Spinal cord (tissue), 10 donors: ENCODE measurements at places on chromosomes 2 and 18. TPM values are rescaled to one million over a fixed set of nuclear protein-coding genes. Genes with fewer than 3 reads are reported as not detected.

GRCh38 chr2:195579776-195580555 lies 77.1 kb upstream of the SLC39A10 start:
- DNase-seq = no peak

GRCh38 chr2:4140281-4140970 lies 437.1 kb downstream of the DCDC2C start:
- DNase-seq = peak; percentile 38

GRCh38 chr18:39555496-39555895 lies 1989.9 kb upstream of the CELF4 start:
- DNase-seq = no peak

GRCh38 chr2:174773215-174773614 lies 8.9 kb upstream of the CHRNA1 start:
- no peak for DNase-seq

- DNase-seq = no peak
Observed at GRCh38 chr2:240708457-240708856, 16.8 kb downstream of the AQP12A start.

DNA sequence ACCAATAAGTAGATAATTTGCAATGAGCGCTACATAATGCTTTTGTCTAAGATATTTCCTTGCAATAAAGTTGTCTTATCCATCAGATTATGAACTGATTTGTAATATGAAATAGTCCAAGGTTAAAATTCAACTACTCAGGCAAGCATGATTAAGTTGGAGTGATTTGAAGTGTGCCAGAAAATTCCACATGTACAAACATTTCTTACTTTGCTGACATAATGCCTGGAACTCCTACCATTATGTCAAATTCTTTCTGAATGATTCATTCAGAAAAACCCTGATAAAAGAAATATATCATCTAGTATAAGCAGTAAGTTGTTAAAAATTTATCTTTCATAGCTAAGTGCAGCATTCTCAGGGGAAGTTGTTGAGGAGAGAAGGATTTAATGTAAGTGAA lies 87.3 kb downstream of the CBLN2 start:
- DNase-seq = no peak

IL18R1 gene
- total RNA-seq = 1.2 TPM

- no peak for DNase-seq
Observed at GRCh38 chr18:4658804-4659203, 203.7 kb upstream of the DLGAP1 start.

G6PC2 gene
- not detected for total RNA-seq

TRABD2A gene
- 2.9 TPM for total RNA-seq

CELF4 gene
- 26.6 TPM for total RNA-seq

CD28 gene
- total RNA-seq = 4.7 TPM

ZAP70 gene
- 0.40 TPM for total RNA-seq

- no peak for DNase-seq
Observed at GRCh38 chr2:99602476-99602875, 112.7 kb upstream of the REV1 start.

GRCh38 chr2:235106874-235107639 lies 155.2 kb downstream of the SH3BP4 start:
- DNase-seq = peak; percentile 69

DNA sequence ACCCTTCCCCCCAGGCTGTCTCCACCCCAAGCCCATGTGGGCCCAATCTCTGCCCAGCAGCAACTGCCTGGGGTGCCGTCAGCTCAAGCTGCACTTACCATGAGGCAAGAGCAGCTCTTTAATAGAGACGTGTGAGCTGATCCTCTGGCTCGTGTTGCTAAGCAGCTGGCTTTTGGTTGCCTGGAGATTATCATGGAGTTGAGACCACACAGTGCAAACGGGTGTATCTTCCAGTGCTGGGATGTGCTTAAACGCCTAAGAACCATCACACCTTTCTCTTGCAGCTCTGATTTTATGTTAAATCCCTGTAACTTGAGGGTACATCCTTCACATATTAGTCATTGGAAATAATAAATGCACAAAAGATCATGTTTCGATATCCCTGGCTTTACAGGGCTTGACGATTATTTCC lies 271.1 kb downstream of the PRKCE start:
- DNase-seq = peak; percentile 69

DNA sequence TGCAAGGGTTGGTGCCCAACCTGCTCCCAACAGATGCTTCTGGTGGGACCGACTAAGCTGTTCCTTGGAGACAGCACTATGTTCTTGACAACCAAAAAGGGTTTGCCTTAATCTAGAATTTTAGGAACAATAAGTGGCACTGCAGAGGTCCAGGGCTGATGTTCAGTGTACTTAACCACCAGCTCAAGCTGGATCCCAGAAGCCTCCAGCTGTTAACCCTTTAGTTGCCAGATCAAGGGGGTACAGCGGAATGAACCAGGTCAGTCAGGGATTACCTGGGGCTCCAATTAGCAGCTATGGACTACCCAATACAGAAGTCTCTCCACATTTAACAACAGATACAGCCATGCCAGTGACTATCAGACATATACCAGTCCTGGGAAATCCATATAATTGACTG lies 3.5 kb downstream of the GPR75 start:
- DNase-seq = no peak

GRCh38 chr2:207008105-207008990 lies 69.0 kb downstream of the CPO start:
- DNase-seq = no peak

FABP1 gene
- total RNA-seq = not detected

DNA sequence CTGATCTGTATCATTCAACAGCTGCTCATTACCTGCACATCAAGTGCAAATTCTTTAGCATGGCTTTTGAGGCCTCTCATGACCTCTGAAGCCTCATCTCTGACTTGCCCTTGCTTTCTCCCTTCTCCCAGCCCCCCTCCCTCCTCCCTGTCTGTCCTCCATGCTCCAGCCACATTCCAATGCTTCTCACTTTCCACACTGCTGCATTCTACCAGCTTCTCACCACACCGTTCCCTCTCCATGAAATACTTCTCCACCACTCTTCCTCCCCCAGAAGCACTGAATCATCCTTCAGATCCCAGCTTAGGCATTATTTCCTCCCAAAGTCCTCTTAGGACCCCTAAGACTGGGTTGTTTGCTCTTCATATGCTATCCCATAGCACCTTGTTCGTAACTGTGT lies 26.9 kb downstream of the GCG start:
- no peak for DNase-seq

- DNase-seq = no peak
Observed at GRCh38 chr2:48140586-48140985, 234.3 kb upstream of the FBXO11 start.

- DNase-seq = no peak
Observed at GRCh38 chr2:42009657-42010580, 37.9 kb upstream of the PKDCC start.

GRCh38 chr2:36270758-36271157 lies 84.8 kb upstream of the CRIM1 start:
- no peak for DNase-seq

CRYGB gene
- total RNA-seq = not detected

DNA sequence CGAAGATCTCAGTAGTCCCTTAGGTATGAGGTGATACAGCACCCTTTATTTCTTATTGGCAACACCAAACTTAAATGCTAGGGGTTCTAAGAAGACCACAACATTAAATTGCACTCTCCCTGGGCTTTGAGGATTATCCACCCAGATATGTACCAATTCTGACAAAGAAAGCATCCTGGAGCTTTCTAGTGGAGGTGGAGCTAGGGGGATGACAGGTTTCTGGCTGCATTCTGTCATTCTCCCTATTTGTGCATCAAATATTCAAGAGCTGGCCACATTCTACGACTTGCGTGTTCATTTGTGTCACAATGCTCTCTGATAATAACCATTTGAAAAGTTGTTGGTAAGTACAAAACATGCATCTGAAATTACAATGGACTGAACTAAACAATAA lies 111.1 kb downstream of the CDH2 start:
- DNase-seq = no peak

DSG4 gene
- total RNA-seq = not detected

GRCh38 chr2:37873749-37874330 lies 51.2 kb upstream of the RMDN2 start:
- DNase-seq = no peak
